Fibroblast of gingiva (primary cell): ENCODE measurements at places on chromosomes 16 and 17.

GRCh38 chr17:10192461-10192860 is 5.9 kb downstream of the GAS7 start:
- no peak for DNase-seq

- DNase-seq, result no peak
Measured at GRCh38 chr17:7859028-7859427, 1.2 kb downstream of the CYB5D1 start.

DNA sequence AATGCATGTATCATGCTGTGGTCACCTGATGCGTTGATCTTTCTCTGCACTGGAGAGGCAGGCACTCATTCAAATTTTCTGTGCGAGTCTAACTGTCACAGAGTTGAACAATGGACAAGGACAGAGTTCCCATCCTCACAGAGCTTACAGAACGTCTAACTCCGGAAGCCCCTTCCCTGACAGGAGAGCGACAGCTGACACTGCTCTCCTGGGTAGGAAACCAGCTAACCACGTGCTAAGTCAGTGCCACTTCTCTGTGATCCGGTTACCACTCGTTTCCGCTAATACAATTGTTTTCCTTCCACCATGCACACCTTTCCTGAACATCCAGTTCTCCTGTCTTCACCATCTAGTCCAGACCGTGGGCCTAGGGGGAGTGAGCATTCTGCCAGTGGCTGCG is 11.3 kb downstream of the KLHDC4 start:
- DNase-seq, result no peak

DNA sequence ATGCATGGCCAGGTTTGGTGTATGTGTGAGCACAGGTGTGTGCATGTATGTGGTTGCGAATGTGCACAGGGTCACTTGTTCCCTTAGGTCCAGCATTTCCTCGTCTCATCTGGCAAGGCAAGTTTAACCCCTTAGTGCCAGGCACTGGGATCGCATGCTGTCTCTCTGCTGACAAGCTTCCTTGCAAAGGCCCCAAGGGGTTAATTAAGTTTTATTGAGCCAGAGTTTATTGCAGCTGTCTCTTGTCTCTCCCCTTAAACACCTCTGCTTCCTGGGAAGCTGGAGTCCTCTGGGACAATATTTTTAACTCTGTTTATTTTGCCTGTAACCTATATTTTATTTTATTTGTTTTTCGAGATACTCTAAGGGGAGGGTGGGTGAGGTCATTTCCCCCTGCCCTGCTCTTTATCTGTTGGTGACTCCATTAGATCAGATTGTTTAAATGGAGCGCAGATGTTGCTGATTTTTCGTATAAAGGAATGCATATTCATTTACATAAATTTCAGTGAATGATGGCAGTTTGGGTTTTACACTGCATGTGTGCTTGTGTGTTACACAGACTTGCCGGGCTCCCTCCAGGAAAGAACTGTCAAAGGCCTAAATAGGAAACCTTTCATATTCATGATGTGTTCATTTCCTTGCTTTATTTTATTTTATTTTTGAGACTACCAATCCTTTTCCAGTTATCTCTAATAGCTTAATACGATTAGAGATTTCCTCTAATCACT is 99.7 kb downstream of the CBLN1 start:
- DNase-seq, result no peak

DNA sequence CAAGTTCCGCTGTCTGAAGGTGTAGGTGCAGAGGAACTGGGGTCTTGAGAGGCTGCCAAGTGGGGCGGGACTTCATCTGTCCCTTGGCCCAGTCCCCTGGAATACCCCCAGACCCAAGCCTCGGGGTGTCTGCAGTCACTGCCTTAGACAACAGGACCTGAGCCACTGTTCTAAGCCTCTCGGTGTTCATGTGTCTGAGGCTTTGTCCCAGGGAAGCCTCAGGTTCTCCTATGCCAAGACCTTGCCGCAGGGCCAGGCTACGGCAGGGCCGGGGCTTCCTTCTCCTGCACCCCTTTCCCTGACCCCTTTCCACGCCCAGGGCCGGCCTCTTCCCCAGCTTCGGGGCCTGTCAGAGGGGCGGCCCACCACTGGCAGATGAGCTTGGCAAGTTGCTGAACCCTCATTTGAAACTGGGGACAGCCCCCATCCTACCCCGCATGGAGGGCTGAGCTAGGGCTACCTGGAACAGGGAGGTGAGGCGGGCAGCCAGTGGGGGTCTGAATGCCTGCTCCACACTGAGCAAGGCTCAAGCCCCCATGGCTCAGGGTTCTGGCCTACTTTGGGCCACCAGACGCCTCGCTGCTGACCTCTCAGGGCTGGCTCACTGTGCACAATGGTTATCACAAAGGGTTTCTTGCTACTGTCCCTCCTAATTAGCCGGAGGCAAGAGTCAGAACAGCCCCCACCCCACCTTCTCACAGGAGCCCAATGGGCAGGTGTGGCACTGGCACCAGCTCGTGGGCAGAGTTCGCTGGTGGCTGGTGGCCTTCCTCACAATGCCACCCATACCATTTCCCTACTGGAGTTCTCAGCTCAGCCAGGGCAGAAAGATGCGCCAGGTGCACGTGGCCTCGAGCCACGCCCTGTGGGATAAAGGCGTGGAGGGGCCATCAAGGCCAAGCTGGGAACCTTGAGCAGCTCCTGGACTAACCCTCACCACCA is 7.1 kb downstream of the LITAFD start:
- no peak for DNase-seq

- DNase-seq, result no peak
Measured at GRCh38 chr16:1580956-1581355, 30.9 kb downstream of the IFT140 start.

- no peak for DNase-seq
Measured at GRCh38 chr17:44314869-44315661, 6.7 kb downstream of the RUNDC3A start.

DNA sequence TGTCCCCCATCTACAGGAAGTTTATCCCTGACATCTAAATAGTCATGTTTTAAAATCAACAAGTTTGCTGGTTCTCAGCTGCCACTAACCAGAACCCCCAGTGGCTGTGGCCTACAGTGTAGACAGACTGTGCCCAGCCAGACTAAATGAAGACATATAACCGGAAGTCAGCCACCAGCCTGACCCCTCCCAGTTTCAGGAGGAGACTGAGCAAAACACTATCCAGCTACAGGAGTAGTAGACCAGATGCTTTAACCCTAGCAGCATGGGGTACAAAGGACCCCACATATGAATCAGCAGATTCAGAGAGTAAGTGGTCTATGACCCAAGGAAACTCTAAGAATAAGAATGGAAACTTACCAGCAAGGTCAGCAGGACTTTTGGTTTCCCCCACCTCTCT is 83.4 kb downstream of the HIC1 start:
- DNase-seq, result no peak

DNA sequence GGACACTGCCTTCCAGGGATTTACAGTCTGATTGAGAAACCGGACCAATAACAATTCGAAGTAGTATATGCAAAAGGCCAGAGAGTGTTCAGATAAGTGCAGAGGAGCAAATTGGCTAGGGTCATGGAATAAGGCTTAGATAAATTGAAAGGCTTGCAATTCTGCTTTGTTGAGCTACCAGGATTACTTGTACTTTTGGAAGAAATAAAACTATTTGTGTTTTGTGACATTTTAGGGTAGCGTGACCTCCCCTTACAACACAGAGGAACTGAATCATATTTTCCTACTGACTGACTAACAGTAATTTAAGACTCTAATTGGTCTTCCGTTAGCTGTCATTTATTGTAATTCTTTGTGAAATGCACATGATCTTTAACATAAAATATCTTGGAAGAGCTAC is 104.7 kb downstream of the PITPNC1 start:
- peak; percentile 87 for DNase-seq

DNA sequence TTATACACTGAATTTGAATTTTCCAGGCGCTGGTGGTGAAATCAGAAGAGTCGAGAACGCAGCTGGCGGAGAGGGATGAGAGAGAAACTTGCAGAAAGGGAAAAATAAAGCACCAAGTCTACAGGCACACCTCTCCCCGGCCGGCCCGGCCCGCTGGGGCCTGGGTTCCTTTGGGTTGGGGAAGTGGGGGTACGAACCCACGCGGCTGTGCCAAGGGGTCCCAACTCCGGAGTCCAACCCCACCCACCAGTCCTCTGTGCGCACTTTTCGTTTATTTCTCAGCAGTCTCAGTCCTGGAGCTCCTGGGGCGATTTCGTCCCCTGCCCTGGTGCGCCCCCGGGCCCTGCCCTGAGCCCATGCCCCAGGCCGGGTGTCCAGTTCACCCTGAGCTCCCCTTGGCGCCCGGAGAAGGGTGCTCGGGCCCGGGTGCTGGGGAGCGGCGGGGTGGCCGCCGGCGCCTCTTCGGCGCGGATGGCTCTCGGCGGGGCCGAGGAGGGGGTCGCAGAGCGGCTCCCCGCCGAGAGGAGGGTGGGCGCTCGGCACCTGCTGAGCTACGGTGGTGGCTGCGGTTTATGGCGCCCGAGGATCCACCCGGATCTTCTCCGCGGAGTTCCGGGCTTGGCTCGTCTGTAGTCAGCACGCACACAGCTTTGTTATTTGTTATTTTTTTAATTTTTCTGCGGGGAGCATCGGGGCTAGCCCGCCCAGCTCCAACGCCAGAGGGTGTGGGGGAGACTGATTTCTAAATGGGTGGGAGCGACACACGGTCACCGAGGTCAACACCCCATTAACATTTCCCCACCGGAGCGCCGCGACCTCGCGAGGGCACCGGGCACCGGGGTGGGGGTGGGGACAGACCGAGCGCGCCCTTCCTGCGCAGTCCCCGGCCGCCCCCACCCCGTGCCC is 15.7 kb upstream of the CBX8 start:
- no peak for DNase-seq

- no peak for DNase-seq
Measured at GRCh38 chr16:78113258-78113657, 13.8 kb downstream of the WWOX start.

DNA sequence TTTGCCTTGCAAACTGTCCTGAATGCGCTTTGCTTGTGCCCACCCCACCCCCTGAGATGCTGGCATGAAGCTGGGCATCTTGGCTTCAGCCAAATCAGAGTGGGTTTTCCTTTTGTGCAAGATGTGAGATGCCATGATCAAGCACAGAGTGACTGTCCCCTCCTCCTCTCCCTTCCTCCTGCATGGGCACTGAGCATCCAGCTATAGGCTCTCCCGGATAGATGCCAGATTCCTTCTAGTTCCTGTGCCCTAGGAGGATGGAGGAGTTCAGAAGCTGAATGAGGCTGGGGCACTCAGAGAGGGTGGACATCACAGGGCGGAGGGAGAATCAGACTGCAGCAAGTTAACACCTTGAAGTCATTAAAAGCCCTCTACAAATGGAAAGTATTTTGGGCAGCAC is 384.1 kb upstream of the CCL2 start:
- no peak for DNase-seq

- no peak for DNase-seq
Measured at GRCh38 chr17:82867763-82868325, 28.0 kb upstream of the ZNF750 start.

GRCh38 chr17:4540224-4540651 is 14.9 kb downstream of the MYBBP1A start:
- DNase-seq, result no peak

- DNase-seq, result no peak
Measured at GRCh38 chr16:27373312-27373711, 28.7 kb upstream of the IL21R start.

- peak; percentile 56 for DNase-seq
Measured at GRCh38 chr17:14310605-14311004, 9.7 kb downstream of the HS3ST3B1 start.

DNA sequence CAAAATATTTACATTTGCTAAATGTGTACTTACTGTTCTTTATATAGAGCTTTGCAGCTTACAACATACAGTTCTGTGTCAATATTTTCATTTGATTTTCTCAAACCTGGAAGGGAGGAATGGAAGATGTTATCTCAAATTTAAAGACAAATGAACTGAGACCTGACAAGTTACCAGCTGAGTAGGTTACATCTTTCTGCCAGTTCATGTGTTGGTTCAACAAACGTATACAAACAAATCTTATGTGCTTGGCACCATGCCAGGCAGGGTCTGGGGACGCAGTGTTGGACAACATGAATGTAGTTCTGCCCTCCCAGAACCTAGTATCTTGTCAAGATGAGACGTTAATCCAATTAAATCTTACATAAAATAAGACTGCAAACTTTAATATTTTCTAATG is 507.5 kb upstream of the HSBP1 start:
- no peak for DNase-seq

DNA sequence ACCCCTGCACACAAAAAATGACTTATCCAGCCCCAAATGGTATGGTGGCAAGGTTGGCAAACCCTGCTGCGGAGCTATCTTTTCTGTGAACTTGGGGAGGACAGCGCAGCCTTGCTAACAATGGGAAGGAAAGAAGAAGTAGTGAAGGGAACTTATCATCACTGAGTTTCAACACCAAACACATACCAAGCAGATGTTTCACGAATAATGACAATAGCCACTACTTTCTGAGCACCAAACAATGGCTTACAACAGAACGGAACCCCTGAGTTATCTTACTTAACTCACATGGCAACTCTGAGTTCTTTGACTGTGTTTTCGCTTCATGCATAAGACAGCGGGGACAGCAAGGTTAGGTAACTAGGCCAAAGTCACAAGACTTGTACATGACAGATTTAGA is 148.9 kb downstream of the XYLT1 start:
- no peak for DNase-seq

GRCh38 chr16:81164481-81164880 is 68.3 kb upstream of the GCSH start:
- DNase-seq, result no peak

DNA sequence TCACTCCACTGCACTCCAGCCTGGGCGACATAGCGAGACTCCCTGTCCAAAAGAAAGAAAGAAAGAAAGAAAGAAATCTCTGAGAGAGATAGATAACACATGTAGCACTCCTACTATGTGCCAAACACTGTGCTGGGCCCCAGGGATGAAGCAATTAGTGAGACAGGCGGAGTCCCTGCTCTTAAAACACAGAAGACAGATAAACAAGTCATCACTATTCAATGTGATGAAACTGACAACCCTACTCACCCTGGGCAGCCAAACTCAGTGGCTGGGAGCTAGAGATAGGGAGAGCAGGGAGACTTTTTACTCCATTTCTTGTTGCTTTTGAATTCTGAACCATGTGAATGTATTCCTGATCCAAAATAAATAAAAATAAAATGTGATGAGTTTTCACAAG is 35.2 kb upstream of the GOSR2 start:
- DNase-seq, result no peak

- DNase-seq, result no peak
Measured at GRCh38 chr16:49528866-49529288, 155.3 kb downstream of the C16orf78 start.

GRCh38 chr17:44222112-44222869 is 2.8 kb upstream of the UBTF start:
- DNase-seq, result peak; percentile 90

GRCh38 chr17:81926451-81927151 is 934 bp downstream of the MAFG start:
- DNase-seq, result peak; percentile 89
